ENCODE measurements at places on chromosomes 2 and 18. TPM values are rescaled to one million over a fixed set of nuclear protein-coding genes. Genes with fewer than 3 reads are reported as not detected.

DNA sequence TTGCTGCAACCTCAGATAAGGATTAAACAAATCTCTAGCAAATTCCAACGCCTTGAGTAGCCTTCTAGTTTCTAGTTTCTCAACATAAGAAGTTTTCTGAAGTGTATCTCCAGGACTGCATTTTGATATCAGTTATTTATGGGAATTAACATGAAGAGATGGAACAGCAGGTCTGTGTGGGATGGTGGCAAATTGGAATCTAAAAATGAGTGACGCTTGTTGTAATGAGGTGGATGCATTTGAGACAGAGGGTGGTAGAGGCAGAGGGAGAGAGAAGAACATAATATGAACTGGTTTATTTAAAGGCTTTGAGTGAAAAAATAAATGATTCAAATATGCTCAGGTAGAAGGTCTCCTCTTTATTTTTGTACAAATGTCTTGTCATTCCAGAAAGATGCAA, 446.8 kb upstream of the GCFC2 start:
- H3K4me1 ChIP-seq = no peaks in the 10 kb centered on the region
- H3K27me3 ChIP-seq = no peaks in the 10 kb centered on the region
- no peak for DNase-seq
- no peaks in the 10 kb centered on the region for H3K36me3 ChIP-seq

GRCh38 chr2:28366496-28367282, 26.0 kb upstream of the FOSL2 start:
- no peaks in the 10 kb centered on the region for H3K27me3 ChIP-seq
- peaks cover 57% of the 10 kb centered on the region for H3K4me1 ChIP-seq
- no peaks in the 10 kb centered on the region for H3K36me3 ChIP-seq
- H3K27ac ChIP-seq = peak overlapping the region; percentile 33

The WIPF1 gene
- 183 TPM for total RNA-seq

DNA sequence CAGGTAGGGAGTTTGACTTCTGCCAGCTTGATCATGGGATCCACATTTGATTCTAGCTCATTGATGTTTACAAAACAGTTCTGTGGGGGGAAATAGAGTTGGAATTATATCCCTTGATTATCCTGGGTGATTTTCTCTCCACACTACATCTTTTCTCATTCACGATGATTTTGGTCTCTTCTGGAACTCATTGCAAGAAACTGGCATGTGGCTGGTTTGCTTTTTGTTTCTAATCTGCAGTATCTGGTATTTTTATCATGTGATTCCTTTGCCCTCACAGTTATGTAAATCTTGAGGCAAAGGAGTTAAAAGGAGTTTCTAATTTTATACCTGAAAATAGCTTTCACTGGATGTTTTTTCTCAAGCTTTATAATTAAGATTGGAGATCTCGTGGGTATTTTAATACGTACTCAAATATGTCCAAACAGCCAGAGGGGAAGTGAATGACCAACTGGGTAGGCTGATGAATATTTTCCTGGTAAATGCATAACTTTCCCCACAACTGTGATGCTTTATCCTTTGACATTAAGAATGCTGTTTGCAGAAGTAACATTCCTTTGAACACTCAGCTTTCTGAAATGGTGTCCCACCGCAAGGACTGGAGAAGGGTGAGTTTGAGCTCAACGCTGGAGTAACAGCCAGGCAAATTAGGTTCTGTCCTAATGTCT, 502.9 kb upstream of the ZEB2 start:
- H3K27ac ChIP-seq = no peak overlapping the region
- no peaks in the 10 kb centered on the region for H3K27me3 ChIP-seq
- H3K4me3 ChIP-seq = no peak overlapping the region

DNA sequence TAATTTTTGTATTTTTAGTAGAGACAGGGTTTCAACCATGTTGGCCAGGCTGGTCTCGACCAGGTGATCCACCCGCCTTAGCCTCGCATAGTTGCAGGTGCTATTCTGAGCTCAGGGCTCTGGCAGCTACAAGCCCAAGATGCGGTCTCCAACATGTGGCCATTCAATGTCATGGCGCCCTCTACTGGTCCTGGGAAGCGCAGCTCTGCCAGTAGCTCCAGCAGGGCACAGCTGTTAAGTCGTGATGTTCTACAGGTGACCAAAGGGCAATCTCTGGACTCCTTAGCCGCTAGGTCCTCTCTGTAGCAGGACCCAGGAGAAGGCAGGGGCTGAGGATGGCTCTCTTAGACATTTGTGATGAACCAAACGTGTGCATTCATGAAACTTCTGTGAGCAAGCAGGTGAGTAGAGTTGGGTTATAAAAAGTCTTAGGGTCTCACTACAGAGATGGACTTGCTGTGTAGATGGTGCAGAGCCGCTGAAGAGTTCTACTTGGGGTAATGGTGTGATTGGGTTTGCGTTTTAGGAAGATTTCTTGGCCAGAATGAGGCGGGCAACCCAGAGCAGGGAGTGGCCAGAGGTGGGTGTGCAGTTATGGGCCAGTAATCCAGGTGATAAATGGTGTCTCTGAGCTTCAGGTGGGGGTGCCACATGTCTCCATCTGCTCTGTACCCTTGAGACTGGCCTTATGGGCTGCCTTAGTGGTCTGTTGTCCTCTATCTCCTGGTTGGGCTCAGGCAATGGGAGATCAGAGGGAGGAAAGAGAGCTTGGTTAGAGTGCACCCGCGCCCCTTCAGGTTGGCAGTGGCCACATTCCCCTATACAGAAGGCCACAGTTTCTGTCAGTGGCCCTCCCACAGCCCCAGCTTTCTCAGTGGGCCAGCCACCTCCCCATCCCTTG, 31.0 kb downstream of the IL37 start:
- H3K4me1 ChIP-seq = no peaks in the 10 kb centered on the region
- H3K4me3 ChIP-seq = no peak overlapping the region
- H3K36me3 ChIP-seq = no peaks in the 10 kb centered on the region
- no peaks in the 10 kb centered on the region for H3K27me3 ChIP-seq
- no peak overlapping the region for H3K27ac ChIP-seq
- peak; percentile 85 for DNase-seq

DNA sequence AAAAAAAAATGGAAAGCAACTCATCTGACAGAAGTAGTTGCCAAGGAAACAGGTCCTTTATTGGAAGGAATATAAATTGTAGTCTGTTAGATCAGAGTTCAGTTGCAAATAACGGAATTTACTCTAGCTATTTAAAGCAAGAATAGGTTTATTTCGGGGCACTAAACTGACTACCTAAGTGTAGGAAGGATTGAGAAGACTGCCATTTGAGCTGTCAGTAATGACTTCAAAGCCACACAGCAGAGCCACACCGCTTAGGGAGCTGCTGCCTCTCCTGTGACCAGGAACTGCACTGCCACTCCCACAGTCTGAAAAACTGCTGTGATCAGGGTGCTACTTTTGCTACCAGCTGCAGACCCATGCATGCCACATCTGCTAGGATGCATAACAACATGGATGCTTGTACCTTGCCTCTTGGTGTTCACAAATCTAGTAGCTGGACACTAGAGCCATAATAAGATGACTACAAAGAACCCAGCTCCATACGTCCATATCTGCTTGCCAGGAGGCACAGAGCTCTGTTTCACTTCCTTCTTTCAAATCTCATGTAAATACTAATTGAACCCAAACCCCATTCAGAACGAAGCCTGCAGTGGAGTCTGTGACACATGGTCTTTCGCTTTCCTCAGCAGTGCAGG, 2.2 kb downstream of the DSG2 start:
- no peaks in the 10 kb centered on the region for H3K36me3 ChIP-seq
- H3K4me1 ChIP-seq = peaks cover 4% of the 10 kb centered on the region
- no peak overlapping the region for H3K4me3 ChIP-seq
- DNase-seq = no peak
- no peak overlapping the region for H3K27ac ChIP-seq
